Upper lobe of left lung (tissue), 6 donors: ENCODE measurements at places on chromosomes 12 and 14. TPM values are rescaled to one million over a fixed set of nuclear protein-coding genes. Genes with fewer than 3 reads are reported as not detected.
A peak's percentile ranks its signal among the peaks of the same experiment; 100 is the strongest.

GRCh38 chr12:95608252-95609033 is 57.2 kb upstream of the USP44 start:
- DNase-seq, result peak; percentile 86
- peak overlapping the region; percentile 35 for H3K27ac ChIP-seq
- no peaks in the 10 kb centered on the region for H3K36me3 ChIP-seq
- H3K4me1 ChIP-seq, result peaks cover 3% of the 10 kb centered on the region
- H3K27me3 ChIP-seq, result no peaks in the 10 kb centered on the region

The KRT82 gene
- not detected for total RNA-seq

DNA sequence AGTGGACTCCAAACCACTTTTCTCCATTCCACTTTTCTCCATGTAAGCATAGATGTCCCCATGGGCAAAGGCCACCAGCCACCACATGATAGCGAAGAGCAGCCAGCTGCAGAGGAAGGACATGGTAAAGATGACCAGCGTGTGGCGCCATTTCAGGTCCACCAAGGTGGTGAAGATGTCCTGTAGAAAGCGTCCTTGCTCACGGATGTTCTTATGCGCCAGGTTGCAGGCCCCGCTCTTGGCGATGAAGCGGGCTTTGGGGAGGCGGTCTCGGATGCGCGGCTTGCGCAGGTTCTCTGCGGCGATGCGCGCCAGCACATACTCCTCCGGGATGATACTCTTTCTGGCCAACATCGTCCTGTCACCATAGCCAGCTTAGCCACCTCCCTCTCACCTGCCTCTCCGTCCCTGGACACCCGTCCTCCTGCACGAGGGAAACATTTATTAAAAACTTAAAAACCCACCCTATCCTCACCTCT is 1.2 kb downstream of the KCNJ8 start:
- peak; percentile 66 for DNase-seq
- peak overlapping the region; percentile 64 for H3K27ac ChIP-seq
- H3K4me1 ChIP-seq, result no peaks in the 10 kb centered on the region
- H3K27me3 ChIP-seq, result peaks cover 6% of the 10 kb centered on the region
- no peaks in the 10 kb centered on the region for H3K36me3 ChIP-seq
- H3K4me3 ChIP-seq, result peak overlapping the region; percentile 56

The HNF1A gene
- not detected for total RNA-seq

DNA sequence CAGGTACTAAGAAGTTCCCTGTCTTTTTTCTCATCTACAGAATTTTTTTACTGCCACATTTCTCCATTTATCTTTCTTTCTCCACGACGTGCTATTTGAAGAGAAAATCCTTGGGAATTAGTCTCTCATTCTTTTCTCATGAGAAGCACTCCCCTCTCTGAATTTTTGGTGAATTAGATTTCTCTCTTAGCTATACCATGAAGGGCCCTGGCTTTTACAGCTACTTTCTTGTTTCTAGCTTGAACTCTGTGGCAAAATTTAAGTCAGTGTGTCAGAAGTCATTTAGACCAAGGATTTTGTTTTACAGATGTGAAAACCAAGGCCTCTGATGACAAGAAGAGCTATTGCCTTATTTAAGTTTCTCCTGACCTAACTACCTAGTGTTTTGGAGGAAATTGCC is 213.1 kb downstream of the AEBP2 start:
- H3K27me3 ChIP-seq, result no peaks in the 10 kb centered on the region
- H3K4me3 ChIP-seq, result no peak overlapping the region
- H3K4me1 ChIP-seq, result no peaks in the 10 kb centered on the region
- no peaks in the 10 kb centered on the region for H3K36me3 ChIP-seq
- no peak for DNase-seq

DNA sequence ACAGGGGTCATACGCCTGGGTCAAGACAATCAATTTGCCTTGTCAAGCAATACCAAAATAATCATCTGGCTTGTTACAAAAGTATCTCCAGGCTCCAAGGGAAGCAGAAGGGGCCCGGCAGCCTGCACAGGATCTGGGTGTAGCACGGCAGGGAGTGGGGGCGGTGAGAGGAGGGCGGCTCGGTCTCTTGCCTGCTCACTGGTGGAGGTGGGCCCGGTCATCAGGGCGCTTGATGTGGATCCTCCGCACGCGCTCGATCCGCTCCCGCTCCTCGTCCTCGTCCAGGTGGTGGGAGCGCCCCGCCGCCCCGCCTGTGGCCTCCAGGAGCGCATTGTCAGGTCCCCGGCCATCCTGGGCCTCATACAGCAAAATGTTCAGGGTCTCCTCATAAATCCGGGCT is 25.7 kb downstream of the KCTD10 start:
- H3K4me1 ChIP-seq, result peaks cover 9% of the 10 kb centered on the region
- peak overlapping the region; percentile 38 for H3K27ac ChIP-seq
- H3K36me3 ChIP-seq, result peaks cover 62% of the 10 kb centered on the region
- H3K4me3 ChIP-seq, result no peak overlapping the region
- peak; percentile 79 for DNase-seq

The SLC8A3 gene
- total RNA-seq, result 1.0 TPM

DNA sequence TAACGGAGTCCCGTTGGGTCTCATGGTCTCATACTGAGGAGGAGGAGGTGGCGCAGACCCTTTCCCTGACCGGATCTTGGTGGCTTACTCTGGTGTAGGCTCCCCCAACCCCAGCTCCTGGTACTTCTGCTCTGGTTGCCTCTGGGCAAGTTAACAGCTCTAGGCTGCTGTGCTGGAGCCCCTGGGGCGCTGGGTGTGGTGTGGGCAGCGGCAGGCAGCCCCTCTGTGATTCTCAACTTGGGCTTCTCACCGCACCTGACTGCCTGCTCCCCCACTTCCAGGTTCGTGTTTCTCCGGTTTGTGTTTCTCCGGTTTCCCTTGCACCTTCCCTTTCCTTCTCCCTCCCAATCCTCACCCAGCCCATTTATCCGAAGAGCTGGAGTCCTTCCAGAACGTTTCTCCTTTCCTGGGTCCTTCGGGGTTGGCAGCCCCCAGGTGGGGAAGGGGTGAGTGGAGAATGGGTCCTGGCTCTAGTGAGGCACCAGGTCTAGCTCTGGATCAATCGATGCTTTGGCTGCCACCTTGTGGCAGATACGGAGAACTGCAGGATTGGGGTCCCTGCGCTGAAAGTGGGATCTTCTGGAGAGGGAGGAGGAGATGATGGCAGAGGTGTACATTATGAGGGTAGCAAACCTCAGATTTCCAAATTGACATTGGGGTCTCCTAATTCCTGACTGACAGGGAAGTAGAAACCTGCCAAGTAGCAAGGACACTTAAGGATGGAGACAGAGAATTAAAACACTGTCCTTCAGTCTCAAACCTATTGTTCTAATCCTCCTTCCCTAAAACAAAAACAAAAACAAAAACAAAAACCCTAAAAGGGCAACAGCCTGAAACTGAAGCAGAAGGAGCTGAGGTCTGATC is 8.3 kb downstream of the CISTR start:
- H3K4me1 ChIP-seq, result peaks cover 25% of the 10 kb centered on the region
- no peak overlapping the region for H3K4me3 ChIP-seq
- peak; percentile 59 for DNase-seq
- no peaks in the 10 kb centered on the region for H3K36me3 ChIP-seq
- peaks cover 25% of the 10 kb centered on the region for H3K27me3 ChIP-seq

DNA sequence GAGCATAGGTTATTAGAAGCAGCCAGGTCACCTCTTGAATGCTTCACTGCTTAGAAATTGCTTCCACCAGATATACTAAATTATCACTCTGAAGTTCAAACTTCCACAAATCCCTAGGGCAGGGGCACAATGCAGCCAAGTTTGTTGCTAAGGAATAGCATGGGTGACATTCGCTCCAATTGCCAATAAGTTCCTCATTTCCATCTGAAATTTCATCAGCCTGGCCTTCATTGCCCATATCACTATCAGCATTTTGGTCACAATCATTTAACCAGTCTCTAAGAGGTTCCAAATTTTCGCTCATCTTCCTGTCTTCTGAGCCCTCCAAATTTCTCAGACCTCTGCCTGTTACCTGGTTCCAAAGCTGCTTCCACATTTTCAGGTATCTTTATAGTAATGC is 356.1 kb downstream of the DAD1 start:
- no peak for DNase-seq
- H3K4me3 ChIP-seq, result no peak overlapping the region
- no peak overlapping the region for H3K27ac ChIP-seq
- H3K36me3 ChIP-seq, result no peaks in the 10 kb centered on the region

GRCh38 chr12:68293347-68293746 is 38.8 kb downstream of the MDM1 start:
- no peaks in the 10 kb centered on the region for H3K4me1 ChIP-seq
- H3K36me3 ChIP-seq, result peaks cover 10% of the 10 kb centered on the region
- H3K27ac ChIP-seq, result no peak overlapping the region
- H3K27me3 ChIP-seq, result no peaks in the 10 kb centered on the region

DNA sequence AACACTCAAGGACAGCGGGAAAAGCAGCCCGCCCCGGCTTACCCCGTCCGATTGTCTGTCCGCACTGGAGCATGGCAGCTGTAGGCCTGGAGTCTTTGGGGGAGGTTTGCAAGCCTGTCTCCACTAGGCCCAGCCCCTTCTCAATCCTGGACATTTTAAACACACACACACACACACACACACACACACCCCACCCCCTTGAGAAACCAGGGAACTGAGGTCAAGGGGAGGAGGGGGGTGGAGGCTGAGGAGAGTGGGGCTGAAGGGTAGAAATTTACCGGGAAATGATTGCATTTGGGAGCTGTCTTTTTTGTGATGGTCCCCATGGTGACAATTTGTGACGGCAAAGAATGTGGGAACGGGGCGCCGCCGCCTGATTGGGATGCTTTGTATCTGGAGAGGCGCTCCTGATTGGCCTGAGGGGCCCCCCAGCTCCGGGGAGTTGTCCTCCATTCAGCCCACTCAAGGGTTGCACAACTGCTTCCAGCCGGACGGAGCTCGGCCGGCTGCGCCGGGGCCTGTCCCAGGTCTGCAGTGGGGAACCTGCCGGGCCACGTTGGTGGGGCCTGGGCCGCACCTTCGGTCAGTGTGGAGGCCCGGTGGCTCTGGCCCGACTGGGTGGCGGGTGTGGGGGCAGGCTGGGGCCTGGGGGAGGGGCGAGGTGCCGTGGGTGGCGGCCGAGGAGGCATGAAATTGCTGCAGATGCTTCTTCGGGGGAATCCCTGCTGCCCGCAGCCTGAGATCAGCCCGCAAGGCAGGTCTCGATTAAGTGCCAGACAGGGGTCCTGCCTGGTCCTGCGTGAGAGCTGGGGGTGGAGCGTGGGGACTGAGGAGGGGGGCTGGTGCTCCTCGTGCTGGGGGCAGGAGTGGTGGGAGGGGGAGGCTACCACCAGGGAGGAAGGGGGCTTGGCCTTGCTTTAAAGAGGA is at the start of gene FAM181A:
TSS of gene FAM181A (plus strand) at position 472 of the 927 bp plus-strand sequence. CDS start 942 bp downstream, outside the sequence.
- H3K27me3 ChIP-seq, result no peaks in the 10 kb centered on the region
- no peaks in the 10 kb centered on the region for H3K36me3 ChIP-seq
- H3K4me3 ChIP-seq, result no peak within 1 kb of the TSS
- DNase-seq, result peak; percentile 76

DNA sequence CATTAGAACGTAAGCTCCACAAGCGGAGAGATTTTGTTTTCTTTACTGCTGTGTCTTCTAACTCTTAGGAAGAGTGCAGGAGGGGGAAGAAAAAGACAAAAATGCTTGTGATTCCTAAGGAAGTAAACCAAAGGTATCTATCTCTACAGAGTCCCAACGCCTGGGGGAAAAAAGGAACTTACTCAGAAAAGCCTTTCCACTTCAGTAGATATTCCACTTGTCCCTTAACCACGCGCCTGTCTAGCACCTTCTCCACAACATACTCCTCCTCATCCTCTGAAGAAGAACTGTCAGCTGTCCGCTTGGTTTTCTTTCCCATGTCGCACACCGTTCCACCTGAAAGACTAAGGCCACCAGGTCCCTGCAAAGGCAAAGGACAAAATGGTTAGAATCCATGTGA is 22.6 kb downstream of the CBX5 start:
- no peak overlapping the region for H3K4me3 ChIP-seq
- peaks cover 12% of the 10 kb centered on the region for H3K36me3 ChIP-seq
- H3K27me3 ChIP-seq, result no peaks in the 10 kb centered on the region
- H3K27ac ChIP-seq, result no peak overlapping the region
- peaks cover 22% of the 10 kb centered on the region for H3K4me1 ChIP-seq

- no peak for DNase-seq
- H3K36me3 ChIP-seq, result no peaks in the 10 kb centered on the region
- no peaks in the 10 kb centered on the region for H3K27me3 ChIP-seq
Observed at GRCh38 chr12:118336123-118336522, 36.6 kb downstream of the TAOK3 start.

DNA sequence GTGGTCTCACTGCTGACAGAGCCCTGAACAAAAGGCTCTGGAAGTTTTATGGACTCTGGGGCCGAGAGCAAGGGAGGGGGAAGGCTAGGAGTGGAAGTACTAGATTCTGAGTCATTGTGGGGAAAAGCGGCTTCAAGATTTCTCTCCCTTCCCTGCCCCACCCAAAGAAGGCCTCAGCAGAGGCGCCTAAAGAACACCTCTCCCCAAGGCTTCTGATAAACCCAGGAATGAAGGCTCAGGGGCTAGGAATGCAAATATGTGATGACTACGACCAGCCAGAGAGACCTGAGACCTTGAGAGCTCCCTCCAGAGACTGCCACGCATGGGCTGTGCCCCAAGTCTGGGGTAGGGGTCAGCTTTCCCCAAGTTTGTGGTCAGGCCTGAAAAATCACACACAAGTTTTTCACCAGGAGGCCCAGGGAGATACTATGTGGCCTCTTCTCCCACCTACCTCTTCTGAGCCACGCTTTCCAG is 130.7 kb upstream of the HIF1A start:
- peaks cover 60% of the 10 kb centered on the region for H3K4me1 ChIP-seq
- no peaks in the 10 kb centered on the region for H3K36me3 ChIP-seq
- no peaks in the 10 kb centered on the region for H3K27me3 ChIP-seq
- H3K4me3 ChIP-seq, result no peak overlapping the region
- H3K27ac ChIP-seq, result no peak overlapping the region

GRCh38 chr12:49388682-49389386 is 21.6 kb downstream of the SPATS2 start:
- H3K36me3 ChIP-seq, result no peaks in the 10 kb centered on the region
- no peaks in the 10 kb centered on the region for H3K4me1 ChIP-seq
- no peak overlapping the region for H3K4me3 ChIP-seq
- DNase-seq, result peak; percentile 35

GRCh38 chr12:41106315-41106714 is 81.8 kb upstream of the PDZRN4 start:
- H3K27ac ChIP-seq, result no peak overlapping the region
- no peaks in the 10 kb centered on the region for H3K36me3 ChIP-seq
- H3K4me1 ChIP-seq, result no peaks in the 10 kb centered on the region
- no peak for DNase-seq

DNA sequence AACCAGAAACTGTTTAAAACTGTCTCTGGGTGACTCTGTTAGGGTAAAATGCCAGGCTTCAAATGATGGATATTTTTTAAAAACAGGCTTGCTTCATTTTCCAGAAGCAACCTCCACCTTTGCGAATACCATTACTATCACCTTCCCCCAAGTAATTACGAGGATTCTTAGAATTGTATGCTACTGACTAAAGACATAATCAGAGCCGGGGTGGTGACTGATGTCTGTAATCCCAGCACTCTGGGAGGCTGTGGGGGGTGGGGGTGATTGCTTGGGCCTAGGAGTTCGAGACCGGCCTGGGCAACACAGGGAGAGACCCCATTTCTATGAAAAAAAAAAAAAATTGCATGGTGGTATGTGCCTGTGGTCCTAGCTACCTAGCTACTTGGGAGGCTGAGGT is 38.3 kb downstream of the FGD6 start:
- peaks cover 1% of the 10 kb centered on the region for H3K4me1 ChIP-seq
- H3K4me3 ChIP-seq, result no peak overlapping the region
- H3K36me3 ChIP-seq, result no peaks in the 10 kb centered on the region
- no peak for DNase-seq

- peaks cover 85% of the 10 kb centered on the region for H3K36me3 ChIP-seq
- no peak for DNase-seq
- no peaks in the 10 kb centered on the region for H3K4me1 ChIP-seq
- no peak overlapping the region for H3K27ac ChIP-seq
Observed at GRCh38 chr12:2825132-2825531, 9.7 kb downstream of the NRIP2 start.
